ENCODE measurements at places on chromosomes 7 and 10.

DNA sequence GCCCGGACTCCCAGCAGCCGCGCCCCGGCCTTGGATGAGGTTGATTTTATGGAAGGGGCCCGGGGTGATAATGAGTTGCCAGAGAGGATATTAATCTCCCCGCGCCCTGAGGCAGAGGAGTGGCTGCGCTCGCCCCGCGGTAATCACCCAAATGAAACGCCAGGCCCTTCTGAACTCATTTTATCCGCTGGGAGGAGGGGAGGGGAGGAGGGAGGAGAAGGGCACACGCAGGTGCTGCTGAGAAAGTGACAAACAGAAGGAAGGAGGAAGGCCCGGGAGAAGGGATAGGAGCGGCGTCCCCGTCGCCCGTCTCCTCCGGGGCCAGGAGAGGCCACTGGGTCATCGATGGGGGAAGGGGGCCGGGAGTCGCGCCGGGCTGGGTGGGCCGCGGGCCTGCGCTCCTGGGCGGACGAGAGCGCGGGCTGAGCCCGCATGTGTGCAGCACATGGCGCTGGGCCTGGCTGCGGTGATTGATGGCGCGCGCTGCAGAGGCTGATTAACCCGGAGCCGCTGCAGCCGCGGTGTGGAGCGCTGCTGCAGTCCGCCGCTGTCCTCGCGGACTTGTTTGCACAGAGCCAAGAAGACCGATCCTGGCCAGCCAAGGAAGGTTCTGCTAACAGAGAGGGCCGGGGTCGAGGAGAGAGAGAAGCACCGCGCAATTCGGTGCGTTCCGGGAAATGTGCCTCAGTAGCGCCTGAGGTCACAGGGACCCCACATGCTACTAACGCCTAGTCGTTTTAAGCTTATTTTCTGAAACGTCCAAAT lies 6.5 kb downstream of the MNX1 start:
- DNase-seq = no peak

DNA sequence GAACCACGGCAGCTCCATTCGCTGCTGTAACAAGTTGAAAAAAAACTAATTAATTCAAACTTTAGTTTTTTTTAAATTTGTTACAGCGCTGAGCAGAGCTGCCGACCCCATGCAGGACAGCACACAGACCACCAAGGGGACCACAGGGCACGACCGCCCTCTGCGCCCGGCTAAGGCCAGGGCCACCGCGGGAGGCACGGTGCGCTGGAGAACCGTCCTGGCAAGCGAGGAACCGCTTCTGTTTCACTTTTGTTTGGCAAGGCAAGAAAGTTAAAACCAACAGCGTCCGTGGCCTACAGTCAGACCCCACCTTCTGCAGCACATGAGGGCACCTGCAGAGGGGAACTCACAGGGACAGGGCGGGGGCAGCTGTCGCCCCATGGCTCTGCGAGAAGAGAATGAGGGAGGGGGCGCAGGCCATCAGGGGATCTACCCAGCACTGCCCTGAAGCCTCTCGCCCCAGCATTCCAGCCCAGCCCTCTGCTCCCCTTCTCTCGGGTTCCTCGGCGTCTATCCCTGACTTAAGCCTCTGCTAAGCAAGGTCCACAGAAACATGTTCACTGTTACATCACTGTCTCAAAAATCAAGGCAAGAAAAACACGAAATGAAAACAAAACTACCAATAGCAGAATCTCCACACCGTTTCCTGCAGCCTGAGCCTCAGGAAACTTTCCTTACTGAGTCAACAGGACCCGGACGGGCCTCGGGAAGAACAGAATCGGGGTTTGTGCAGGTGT lies 204.4 kb downstream of the DIP2C start:
- DNase-seq = no peak

DNA sequence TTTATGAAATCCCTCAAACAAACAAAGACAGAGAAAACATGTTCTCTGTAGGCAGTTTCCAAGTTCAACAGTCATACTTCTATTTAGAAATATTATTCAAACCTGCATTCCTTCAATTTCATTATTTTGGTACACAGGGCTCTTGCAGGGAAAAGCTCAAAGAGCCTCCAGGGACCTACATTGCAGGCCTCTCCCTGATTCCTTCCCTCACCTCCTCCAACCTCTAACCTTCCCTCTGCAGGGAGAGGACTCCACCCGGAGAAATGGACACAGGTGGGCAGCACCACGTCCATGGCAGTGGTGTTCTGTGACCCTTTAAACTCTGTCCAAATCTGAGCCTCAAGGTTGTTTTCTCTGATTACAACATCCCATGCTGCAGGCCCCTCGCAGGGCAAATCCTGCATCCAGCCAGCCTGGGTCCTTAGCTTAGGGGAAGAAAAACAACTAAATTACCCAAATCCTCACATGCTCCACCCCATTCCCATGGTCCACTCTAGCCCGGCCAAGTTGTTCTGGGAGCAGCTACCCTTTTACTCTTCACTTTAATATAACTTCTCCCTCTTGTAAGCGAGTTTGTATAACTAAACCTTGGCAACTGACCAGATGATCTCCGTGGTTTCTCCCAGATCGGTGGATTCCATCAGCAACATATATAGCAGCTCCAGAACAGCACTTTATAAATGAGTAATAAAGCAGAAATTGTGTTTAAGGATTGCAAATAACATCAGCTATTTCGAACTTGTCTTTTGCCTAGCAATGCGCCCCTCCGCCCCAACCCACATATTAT lies 129.8 kb downstream of the CUBN start:
- no peak for DNase-seq

- DNase-seq = no peak
These were observed 42.3 kb downstream of the BRI3 start for GRCh38 chr7:98323597-98324322.

- DNase-seq = no peak
These were observed 30.4 kb upstream of the DAGLB start for GRCh38 chr7:6478186-6478585.

DNA sequence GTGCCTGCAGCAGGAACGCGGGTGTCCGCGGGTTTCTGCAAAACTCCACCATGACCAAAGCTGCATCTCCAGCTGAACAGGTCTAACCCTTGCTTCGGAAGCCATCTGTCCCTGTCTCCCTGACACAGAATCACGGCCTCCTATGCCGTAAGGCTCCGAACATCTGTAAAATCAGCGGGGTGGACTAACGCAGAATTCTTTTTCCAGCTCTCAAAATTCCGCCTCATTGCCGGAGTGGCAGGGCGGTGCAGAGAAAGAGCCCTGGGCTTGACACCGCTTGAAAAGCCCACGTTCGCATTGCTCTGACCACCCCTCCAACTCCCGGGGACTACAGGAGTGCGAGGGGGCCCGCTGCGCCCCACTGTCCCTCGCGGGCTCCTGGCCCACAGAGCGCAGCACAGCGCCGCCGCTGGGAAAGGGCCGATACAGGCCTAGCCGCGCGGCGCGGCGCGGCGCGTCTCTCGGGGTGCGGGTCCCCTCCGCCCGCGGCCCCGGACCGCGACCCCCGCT lies 409 bp downstream of the DNMBP start:
- DNase-seq = no peak

GRCh38 chr10:61271127-61271780 lies 181.9 kb downstream of the TMEM26 start:
- no peak for DNase-seq

- DNase-seq = no peak
These were observed 40.1 kb downstream of the ZNF467 start for GRCh38 chr7:149733131-149733923.

DNA sequence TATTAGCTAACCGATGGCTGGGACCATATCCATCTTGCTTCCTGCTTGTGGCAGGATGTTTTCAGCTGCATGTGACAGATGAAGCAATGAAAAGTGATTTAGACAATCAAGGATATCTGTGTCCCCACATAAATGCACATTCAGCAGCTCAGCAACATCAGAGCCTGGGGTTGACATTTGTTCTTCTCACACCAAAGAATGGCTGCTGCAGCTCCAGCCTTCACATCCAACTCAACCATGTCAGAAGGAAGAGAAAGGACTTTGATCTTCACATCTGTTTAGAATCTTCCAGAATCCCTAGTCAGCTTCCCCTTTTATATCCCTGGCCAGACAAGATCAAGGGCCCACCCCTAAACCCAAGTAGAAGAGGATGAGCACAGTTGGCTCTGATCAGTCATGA lies 11.9 kb upstream of the FRMPD2 start:
- DNase-seq = no peak

DNA sequence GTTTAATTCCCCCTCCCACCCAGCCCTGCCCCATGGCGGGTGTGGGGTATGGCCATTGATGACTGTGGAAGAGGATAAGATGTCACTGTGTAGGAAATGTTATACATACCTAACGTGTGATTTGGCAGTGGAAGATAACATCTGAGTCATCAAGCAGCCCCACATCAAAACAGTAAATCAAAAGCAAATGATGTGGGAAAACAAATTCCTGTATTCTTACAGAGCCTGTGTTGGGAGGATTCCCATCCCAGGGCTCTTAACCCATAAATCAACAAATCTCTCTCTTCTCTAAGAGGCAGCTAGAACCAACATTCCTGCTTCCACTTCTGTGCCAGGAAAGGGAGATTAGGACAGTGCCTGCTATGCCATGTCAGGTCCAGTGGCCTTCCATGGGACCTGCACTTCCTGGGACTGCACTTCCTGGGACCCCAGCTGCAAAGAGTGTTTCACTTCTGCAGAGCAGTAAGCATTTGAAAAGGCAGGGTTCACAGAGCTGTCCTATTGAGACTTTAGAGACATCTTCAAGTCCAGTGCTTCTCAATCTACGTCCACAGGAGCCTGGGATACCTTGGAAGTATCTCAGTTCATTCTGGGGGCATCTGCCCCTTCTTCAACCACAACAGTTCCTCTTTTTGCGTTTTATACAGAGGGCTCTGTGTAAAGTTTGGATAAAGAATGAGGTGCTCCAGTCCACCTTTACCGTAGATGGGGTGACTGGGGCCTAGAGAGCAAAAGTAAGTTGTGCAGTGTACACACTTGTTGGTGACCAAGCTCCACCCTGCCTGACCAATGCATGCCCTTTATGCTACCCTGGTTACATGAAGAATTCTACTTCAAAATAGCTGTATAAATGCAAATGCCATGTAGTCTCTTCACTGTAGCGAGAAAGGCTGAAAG lies 45.7 kb downstream of the ATXN7L1 start:
- DNase-seq = no peak

DNA sequence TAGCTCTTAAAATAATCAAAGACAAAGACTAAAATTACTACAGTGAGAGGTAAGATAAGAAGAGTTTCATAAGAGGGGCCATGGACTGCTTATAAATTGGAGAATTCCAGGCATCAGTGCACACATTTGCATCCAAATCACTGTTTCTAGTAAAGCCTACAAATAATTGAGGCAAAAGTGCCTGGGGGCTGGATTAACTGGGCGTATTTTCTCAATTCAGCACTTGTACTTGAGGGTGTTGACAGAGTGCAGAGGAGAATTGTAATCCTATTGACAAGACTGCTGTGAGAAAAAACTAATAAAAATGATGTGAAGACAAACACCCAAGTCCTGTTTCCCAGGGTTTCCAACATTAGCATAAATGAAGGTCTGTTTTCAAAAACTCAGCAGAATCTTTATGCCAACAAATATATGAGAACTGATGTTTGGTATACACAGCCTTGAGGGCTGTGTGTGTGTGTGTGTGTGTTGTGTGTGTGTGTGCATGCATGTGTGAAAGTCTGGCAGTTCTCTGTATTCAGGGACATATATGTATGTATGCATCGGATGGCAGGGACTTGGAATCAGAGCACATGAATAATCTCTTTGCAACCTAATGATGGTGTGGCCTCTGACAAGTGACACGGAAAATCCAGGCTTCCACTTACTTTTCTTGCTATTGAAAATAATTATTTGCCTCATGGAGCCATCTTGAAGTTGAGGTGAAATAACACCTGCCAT lies 182.1 kb upstream of the CDC14C start:
- no peak for DNase-seq

DNA sequence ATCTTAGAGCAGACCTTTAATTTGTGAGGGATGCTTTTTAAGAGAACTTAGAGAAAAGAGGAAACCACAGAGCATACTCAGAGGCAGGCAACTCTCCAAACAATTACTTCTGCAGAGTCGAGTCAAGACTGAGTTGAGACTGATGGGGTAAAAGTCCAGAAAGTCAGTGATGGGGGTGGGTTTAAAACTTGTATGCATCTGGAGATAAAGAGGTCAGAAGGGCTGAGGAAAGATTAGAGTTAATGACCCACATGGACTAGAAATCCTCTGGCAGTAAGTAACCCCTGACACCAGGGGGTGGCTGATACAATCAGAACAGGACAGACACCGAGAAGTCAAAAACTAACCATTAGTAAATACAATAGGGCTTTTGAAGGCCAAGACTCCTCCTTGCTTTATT lies 42.4 kb upstream of the SEPTIN7 start:
- no peak for DNase-seq

DNA sequence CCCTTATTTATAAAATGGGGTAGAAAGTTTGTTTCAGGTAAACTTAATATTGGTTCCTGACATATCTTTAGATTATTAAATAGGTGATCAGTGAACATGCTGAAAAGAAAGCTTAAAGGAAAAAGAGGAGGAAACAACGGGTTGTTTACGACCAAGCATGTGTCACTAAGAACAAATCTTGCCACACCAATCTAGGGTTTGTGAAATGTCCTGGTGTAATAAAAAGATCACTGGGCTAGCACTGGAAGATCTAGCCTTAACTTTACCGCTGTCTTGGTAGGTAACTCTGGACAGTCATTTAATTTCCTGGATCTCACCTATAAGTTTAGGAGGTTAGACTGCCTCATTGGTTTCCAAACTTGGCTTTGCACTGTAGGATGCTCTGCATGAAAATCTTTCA lies 19.0 kb downstream of the VPS26A start:
- no peak for DNase-seq

GRCh38 chr7:37970211-37970610 lies 49.8 kb downstream of the EPDR1 start:
- no peak for DNase-seq

DNA sequence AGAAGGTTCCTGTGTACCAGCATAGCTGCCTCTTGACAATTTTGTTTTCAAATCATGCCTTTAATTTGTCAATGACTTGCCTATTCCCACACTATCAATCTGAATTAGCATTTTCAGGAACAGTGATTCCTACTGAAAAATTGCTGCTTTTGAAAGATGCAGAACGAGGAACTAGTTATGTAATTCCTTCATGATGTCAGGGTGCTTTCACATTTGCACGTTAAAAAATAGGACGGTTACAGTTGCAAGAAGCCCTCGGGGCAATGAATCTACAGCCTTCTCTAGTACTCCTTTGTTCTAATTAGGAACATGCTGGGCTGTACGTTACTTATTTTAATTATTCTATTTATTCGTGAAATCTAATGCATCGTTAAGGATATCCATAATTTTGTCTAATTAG lies 253.9 kb downstream of the OTUD1 start:
- DNase-seq = no peak

DNA sequence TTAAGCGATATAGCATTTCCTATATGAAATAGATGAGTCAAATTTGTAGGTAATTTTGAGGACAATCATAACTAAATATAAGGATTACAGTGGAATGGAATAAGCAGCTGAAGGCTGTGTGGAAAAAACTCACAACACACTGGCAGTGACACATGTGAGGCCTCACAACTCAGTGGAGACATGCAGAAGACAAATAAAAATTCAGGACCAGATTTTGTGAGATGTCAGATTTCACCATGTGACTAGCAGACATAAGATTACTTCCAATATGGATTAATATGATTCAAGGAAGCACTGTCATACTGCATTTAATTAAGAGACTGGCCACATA lies 17.6 kb downstream of the ERLIN1 start:
- DNase-seq = no peak

- no peak for DNase-seq
These were observed 25.0 kb downstream of the ZNF365 start for GRCh38 chr10:62399211-62399610.
